ENCODE measurements at places on chromosomes 13 and 19.

DNA sequence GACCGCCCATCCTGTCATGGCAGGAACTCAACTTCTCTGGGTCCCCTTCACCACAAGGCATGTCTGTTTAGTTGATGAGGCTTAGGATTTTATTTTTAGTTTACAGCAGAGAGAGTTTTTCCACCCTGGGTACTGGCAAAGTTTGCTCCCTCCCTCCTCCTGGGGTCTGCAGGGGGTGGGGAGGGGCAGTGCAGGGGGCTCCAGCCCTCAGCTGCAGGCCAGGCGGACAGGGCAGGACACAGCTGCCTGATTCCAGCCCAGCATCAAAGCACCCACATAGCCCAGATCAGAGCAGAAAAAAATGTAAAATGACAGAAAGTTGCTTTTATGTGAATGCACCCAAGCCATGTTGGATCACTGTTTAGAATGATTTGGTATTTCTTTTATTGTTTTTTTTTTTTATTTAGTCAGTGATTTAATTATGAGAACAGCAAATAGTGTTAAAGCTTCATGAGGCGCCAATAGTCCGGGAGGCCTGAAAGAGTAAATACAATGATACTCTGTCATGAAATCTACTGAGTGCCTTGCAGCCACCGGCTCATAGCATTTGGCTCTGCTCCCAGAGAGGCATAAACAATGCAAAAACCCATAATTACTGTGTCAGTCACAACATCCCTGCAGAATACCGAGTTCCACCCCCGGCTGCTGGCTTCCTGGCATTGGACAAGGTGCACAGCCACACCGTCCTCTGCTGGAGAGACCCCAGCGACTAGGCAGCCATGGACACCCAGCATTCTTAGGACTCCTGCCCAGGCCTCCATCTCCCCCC lies 923.5 kb downstream of the UQCRFS1 start:
- DNase-seq = no peak

- DNase-seq = no peak
Observed at GRCh38 chr13:44107357-44108121, 227.8 kb downstream of the LACC1 start.

GRCh38 chr13:71015021-71015420 lies 852.0 kb downstream of the DACH1 start:
- DNase-seq = no peak

DNA sequence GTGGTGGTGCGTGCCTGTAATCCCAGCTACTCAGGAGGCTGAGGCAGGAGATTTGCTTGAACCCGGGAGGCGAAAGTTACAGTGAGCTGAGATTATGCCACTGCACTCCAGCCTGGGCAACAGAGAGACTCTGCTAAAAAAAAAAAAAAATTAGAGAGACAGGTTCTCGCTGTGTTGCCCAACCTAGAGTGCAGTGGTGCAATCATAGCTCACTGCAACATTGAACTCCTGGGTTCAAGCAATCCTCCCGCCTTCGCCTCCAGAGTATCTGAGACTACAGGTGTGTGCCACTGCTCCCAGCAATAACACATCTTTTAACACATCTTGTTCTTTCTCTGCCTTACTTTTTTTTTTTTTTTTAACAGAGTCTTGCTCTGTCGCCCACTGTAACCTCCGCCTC lies 32.7 kb downstream of the CLEC17A start:
- DNase-seq = no peak

DNA sequence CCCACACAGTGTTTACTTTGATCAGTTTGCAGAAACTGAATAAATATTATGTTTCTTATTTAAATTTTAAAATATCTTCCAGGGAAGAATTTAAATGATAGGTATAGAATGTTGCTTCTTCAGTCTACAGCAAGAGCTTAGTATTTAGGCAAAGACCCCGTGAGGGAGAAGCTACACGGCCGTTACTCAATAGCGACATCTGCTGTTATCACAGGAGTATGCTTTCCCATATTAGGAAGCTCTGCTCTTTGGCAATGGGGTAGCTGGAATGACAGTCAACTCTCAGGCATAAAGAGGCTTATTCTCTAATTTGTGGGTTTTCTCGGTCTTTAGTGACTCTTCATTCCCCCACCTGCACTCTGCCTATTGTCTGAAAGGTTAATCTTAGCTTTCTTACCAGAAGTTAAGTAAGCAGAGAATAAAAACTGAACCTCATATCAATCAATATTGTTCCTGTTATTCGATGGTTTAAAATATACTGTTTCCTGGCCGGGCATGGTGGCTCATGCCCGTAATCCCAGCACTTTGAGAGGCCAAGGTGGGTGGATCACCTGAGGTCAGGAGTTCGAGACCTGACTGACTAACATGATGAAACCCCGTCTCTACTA lies 13.2 kb upstream of the LHFPL6 start:
- peak; percentile 25 for DNase-seq

DNA sequence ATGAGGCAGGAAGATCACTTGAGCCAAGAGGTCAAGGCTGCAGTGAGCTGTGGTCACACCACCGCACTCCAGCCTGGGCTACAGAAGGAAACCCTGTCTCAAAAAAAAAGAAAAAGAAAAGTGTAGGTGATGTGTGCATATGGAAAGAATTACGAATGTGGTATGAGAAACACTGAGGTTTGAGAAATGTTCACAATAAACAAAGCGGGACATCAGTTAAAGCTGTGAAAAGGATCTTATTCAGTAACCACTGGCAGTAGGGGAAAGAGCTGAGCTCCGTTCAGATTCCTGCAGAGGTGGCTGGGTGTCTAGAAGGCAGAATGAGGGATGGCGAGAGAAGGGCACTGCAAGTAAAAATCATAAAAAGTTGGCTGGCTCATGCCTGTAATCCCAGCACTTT lies 4.1 kb upstream of the IGSF23 start:
- no peak for DNase-seq

- no peak for DNase-seq
Observed at GRCh38 chr19:14375055-14375581, 6.1 kb upstream of the ADGRE5 start.

- DNase-seq = no peak
Observed at GRCh38 chr13:106121173-106121754, 414.2 kb downstream of the EFNB2 start.

DNA sequence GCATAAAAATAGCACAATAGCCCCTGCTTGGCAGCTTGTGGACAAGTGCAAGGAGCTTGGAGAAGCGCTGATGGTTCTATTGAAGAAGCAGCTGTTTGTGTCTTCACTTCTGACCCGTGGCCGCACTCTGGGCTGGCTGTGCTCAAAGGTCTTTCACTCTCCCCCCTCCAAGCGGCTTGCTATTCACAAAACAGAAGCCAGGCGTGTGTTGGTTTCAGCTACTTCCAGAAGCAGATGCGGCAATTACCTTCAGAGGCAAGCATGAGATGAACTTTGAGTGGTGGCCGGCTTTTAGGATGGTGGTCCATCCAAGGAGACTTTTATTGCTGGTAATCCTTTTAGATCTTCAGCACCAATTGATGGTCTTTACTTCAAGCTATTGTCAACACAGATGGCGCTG lies 188.5 kb upstream of the ARGLU1 start:
- DNase-seq = no peak

DNA sequence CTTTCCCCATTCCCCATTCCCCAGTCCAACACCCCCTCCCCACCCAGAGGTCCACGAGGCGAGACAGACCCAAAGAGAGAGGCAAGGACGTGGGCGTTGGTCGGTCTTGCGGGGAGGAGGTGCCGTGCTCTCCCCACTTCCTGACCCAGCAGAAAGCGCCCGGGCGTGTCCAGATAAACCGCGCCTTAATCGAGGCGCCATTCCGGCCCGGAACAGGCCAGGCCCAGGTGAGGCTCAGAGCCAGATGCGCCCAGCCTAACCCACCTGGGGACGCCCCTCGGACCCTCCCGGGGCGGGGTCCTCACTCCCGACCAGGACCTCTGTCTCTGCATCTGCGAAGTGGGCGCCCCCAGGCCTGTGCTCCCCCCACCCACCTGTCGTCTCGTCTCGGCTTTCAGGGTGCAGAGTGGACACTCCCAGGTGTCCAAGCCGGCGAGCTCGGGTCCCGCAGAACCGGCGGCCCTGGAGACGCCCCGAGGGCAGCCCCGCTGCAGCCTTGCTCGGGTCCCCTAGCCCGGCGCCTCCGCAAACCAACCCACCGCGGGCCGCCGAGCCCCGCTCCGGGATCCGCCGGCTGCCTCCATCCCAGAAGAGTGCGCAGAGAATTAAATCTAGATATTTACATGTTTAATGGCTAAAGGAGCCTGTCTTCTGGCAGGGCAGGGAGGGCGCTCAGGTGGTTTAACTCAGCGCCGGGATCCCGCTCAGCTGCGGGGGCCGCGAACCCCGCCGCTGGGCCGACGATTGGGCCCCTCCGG lies 5.0 kb upstream of the ONECUT3 start:
- peak; percentile 72 for DNase-seq

DNA sequence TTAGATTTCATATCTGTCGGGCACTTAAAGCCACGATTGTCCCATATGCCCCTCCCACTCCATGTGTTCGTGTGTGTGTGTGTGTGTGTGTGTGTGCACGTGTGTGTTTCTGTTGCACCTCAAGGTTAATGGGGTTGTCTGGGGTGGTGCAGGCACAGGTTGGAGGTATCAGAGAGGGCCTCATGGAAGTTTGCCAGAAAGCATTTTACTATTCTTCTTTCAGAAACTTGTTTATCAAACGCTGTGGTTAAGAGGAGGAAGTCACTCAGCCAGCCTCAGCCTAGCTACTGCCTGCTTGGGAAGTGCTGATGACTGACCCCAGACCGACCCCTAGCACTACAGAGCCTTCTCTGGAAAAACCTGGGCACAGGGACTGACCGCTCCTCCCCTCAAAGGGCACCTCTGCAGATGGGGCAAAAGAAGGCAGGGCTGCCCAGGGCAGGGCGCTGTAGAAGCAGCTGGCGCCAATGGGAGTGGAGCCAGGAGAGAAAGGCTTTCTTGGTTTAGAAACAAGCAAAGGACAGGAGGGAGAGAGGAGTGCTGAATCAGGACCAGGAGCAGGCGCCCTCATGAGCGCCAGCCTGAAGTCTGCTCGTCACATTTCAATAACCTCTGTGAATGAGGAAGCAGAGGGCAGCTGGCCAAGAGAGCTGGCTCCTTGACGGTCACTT lies 3.9 kb downstream of the SIAH3 start:
- no peak for DNase-seq

- DNase-seq = no peak
Observed at GRCh38 chr13:109787135-109787954, 962 bp upstream of the IRS2 start.

DNA sequence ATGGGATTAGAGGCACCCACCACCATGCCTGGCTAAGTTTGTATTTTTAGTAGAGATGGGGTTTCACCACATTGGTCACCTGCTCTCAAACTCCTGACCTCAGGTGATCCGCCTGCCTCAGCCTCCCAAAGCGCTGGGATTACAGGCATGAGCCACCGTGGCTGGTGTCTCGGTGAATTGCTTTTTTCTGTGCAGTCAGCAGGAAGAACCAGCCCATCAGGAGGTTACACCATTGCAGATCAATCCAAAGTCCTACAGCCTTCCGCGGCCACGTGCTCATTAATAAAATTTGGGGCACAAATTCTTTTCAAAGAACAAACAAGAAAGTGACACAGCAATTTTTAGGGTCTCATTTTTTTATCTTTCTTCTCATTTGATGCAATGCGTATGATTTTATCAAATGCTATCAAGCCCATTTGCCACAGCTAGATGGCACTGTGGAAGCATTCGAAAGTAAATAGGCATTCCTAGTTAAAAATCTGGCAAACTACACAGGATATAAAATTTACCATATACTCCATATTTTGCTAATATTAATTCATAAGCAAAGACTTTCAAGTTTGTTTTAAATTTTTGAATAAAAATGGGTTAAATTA lies 54.4 kb upstream of the ZNF835 start:
- DNase-seq = no peak

- no peak for DNase-seq
Observed at GRCh38 chr13:28058866-28059613, 41.3 kb downstream of the FLT3 start.

DNA sequence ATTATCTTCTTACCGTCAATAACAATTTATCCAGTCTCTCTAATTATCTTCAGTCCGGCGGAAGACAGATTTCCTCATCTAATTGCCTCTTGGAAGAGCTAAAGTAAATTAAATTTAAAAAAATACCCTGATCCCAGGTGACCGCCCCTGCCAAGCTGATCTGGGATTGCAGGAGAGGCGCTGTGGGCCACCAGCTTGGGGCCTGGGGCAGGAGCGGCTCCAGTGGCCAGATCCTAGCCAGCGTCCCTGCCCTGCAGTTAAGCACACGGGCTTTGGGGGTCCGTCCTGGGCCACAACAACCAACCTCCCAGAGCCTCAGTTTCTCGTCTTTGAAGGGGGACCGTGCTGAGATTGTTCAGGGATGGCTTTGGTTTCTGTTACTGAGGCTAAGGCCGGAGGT lies 12.4 kb upstream of the TMEM255B start:
- no peak for DNase-seq

DNA sequence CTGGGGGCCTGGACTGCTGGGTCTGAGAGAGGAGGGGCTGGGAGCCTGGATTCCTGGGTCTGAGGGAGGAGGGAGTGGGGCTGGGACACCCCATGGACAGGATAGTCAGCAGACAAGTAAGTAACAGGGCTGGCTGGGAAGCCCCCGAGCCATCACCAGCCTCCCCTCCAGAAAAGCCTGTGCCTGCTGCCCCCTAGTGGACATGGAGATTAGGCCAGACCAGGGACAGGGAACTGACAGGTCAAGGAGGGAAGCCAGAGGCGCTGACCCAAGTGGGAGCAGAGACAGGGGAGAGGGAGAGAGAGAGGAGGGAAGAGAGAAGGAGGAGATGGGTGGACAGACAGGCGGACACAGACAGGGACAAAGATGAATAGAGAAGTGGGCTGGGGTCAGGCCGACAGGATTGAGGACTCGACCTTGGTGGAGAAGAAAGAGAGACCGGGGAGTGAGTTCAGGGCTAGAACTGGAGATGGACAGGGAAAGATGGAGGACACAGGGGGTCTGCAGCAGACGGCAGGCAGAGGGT lies 6.7 kb upstream of the ERFL start:
- DNase-seq = peak; percentile 84

GRCh38 chr19:12546068-12546467 lies 5.2 kb downstream of the ZNF564 start:
- DNase-seq = no peak

DNA sequence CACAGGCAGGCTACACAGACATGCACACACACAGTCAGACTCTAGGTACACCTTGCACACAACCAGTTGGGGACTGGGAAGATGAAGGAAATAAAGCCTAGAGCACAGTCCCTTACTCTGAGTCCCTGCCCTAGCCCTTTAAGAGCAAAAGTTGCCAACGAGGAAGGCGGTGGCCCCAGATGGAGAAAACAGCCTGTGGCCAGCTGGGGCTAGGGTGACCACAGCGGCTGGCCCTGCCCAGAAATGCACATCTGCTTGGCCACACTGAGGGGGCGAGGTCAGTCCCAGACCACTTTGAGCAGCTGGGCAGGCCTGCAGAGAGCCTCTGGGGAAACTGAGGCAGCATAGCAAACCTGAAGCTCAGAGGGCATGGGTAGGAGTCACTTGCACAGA lies 52.3 kb downstream of the PTPRS start:
- DNase-seq = no peak

Measured in GM12892 (cell line).